Stimulated activated CD4-positive, alpha-beta T cell treated with anti-CD3 and anti-CD28 coated beads, TNF-alpha, amount 100 ng/mL, for 4 hours (primary cell): ENCODE measurements at places on chromosomes 6 and 20.

- DNase-seq = no peak
Measured at GRCh38 chr6:56863366-56863765, 91.5 kb upstream of the BEND6 start.

GRCh38 chr6:69785697-69786096, 11.1 kb downstream of the LMBRD1 start:
- DNase-seq = no peak

DNA sequence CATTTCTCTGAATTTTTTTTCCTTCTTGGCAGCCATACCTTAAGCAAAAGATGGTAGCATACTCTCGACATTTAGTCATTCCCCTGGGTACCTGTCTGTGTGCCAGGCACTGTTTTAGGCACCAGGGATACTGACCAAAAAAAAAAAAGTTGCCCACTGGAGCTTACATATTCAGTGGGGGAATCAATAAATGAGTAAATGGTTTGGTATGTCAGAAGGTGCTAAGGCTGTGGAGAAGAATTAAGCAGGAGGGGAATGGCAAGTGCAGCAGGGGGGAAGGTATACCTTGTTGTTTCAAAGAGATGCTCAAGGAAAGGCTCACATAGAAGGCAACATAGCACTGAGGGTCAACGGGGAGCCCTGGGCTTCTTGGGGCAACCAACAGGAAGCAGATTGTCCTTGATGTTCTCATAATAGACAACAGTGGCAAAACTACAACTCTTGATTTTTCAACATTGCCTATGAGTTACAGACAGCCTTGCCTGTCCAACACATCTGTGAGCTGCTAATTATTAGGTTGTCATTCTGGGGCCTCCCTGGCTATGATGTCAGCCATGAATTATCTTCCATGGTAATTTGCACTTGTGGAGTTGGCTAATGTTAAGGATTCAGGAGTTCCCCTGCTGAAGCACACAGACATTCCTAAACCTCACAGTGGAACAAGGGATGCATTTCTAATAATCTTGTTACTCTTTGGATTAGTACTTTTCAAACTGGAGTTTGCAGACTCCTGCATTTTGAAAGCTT, 19.6 kb downstream of the NT5E start:
- DNase-seq = no peak

DNA sequence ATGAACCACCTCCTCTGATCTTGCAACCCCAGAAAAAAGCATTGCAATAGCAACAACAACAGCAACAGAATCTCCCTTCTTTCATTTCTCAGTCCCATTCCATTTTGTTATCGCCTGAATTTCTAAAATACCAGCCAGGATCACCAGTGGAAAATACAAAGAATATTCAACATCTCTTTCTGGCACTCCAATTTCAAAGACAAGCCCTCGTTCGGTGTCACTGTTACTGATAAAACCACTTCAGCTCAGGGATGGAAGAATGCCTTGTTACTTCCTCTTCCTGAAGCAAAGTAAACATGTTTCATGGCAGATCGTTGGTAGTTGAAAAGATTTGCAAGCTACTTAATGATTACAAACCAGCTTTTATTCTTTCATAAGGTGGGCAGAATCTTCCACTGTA, 94.0 kb upstream of the SPTLC3 start:
- no peak for DNase-seq

GRCh38 chr6:3836566-3836965, 12.6 kb upstream of the FAM50B start:
- no peak for DNase-seq

GRCh38 chr6:37114612-37115011, 55.3 kb upstream of the PIM1 start:
- DNase-seq = no peak

DNA sequence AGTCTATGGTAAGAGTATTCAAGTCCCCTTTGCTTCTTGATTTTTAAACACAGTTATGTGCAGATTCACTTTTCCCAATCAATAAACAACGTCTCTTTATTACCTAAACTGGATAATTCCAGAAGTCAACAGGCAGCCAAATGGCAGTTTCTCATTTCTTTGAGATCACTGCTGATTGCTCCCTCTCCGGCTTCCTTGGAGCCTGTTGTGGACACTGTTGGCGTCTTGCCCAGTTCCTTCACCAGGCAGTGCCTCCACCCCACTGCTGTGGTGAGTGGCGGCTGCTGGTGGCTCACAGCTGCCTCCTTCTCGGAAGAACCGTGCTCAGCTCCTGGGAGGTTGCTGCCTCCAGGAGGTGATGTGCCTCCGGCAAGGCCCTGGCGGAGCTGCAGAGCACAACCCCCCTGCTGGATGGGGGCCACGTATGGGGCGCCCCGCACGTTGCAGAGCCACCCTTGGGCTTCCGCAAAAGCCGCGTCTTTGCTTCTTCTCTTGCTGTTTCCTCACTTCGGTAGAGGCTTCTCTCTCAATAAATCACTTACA, 105.1 kb upstream of the CNKSR3 start:
- DNase-seq = no peak

DNA sequence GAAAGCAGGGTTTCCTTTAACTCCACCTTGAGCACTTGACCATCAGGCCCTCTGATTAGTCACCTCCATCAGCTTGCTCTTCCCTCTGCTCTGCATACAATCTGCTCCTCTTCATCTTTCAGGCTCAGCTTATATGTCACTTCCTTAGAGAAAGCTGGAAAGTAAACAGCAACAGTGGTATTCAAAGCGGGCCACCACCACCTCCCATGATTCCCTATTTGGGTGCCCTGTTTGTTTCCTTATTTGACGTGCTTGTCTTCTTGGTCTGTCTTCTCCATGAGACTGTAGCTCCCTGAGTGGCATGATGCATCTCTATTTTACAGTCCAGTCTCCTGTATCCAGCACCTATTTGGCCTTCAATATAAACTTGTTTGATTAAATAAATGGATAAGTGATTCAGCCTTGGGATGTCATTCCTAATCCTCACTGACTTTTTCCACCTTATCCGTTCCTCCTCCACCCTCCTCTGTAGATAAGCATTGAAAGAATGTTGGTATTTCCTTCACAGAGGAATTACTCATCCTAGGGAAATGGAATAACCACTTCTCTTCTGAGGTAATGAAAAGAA, 102.8 kb upstream of the SGK1 start:
- no peak for DNase-seq

DNA sequence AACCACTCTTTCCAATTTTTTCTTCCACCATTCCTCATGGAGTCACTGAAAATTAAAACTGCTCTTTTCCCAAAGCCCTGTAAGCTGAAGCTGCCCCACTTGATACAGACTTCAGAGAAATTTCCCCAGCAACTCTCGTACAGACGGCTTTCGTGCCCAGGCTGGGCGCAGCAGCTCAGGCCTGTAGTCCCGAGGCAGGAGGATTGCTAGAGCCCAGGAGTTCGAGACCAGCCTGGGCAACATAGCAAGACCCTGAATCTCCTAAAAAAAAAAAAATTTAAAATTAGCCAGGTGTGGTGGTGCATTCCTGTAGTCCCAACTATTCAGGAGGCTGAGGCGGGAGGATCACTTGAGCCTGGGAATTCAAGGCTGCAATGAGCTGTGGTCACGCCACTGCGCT, 6.6 kb downstream of the PPDPF start:
- DNase-seq = no peak

DNA sequence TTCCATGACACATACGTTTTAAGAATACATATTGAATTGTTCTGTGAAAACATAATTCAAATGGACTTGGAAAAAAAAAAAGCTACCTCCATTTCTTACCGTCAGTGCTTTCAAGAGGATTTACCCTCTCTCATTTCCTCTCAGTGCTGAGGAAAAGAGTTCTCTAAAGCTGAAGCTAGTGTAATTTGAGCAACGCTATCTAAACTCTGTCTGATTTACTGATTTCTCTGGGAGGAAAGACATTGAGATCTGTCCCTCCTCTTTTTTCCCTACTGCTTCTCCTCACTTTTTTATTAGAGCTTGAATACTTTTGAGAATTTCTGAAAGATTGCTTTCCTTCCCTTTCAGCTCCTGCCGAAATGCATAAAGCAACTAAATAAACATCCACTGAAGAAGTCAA, 41.2 kb upstream of the GRIK2 start:
- DNase-seq = no peak

DNA sequence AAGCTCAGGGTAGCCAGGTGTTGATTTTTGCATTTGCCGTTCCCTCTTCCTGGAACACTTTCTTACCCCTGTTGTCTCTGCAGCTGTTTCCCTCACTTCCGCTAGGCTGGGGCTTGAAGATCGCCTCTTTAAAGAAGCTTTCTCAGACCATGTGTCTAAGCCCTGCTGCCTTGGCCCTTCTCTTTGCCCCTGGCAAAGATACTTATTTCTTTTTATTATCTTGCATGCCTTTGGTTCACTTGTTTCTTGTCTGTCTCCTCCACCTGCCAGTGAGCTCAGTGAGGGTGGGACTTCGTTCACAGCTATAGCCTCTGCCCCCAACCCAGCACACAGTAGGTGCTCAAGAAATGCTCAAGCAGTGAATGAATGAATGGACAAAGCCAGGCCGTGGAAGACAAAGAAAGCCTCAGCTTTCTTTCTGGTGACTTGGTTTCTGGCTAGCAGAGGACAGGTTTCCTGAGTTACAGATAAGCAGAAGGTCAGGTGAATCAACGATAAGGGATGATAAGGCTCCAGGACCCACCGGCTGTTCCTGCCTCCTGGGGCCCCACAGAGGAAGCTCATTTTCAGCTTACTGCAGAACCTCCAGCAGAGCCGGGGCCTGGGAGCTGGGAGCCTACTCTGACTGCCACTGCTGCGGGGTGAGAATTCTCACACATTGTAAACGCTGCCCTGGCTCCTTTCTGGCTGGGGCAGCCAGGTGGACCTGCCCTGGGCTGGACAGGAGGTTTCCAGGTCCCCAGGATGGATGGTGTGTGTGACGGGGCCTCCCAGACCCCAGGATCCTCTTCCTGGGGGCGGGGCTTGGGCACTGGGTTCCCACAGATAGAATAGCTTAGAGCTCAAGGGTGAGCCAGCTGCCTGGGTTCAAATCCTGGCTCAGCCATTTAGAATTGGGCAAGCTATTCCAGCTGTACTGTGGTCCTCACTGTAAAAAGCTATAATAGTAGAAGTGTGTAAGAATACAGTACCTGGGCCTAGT, 29.8 kb downstream of the SNAI1 start:
- no peak for DNase-seq

GRCh38 chr20:45049904-45050471, 50.9 kb downstream of the KCNS1 start:
- no peak for DNase-seq

GRCh38 chr6:7883381-7883780, 27.2 kb downstream of the TXNDC5 start:
- DNase-seq = no peak

GRCh38 chr6:157020398-157020797, 243.2 kb downstream of the ARID1B start:
- DNase-seq = no peak

DNA sequence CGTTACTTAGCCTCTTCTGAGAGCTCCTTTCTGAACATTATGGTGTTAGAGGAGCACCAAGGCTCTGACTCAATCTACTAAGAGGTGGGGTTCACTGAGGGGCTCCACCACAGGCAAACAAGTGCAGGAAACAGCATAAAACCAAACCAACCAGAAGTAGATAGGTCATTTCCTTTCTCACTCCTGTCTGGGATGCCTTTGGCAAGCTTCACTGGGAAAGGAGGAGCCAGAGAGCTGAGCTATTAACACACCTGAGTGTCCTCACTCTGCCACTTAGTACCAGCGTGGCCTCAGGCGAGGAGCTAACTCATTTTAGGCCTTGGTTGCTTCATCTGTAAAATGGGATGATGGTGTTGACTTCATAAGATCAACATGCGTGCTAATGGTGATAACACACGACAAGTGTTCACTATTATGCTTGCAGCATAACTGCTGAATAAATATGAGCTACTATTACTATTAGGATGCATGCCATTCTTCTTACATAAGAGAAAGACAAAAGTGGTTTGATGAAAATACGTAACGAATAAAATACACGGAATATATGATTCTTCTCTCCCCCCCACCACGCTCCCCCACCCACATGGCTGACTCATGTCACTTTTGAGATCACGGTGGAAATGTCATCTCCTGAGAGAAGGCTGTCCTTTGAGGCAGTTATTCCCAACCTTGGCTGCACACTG, 185.4 kb downstream of the BCAS1 start:
- peak; percentile 49 for DNase-seq
